ENCODE measurements at places on chromosomes 12 and 14.

- no peaks in the 10 kb centered on the region for H3K27me3 ChIP-seq
- peak; percentile 52 for DNase-seq
- no peaks in the 10 kb centered on the region for H3K4me1 ChIP-seq
- H3K36me3 ChIP-seq = no peaks in the 10 kb centered on the region
Measured at GRCh38 chr12:22709292-22709691, 84.3 kb downstream of the ETNK1 start.

- H3K27me3 ChIP-seq = no peaks in the 10 kb centered on the region
- H3K4me1 ChIP-seq = peaks cover 30% of the 10 kb centered on the region
- DNase-seq = peak; percentile 61
- no peak overlapping the region for H3K4me3 ChIP-seq
- no peaks in the 10 kb centered on the region for H3K36me3 ChIP-seq
- peak overlapping the region; percentile 62 for H3K27ac ChIP-seq
Measured at GRCh38 chr12:112855375-112855774, 51.4 kb upstream of the OAS1 start.

DNA sequence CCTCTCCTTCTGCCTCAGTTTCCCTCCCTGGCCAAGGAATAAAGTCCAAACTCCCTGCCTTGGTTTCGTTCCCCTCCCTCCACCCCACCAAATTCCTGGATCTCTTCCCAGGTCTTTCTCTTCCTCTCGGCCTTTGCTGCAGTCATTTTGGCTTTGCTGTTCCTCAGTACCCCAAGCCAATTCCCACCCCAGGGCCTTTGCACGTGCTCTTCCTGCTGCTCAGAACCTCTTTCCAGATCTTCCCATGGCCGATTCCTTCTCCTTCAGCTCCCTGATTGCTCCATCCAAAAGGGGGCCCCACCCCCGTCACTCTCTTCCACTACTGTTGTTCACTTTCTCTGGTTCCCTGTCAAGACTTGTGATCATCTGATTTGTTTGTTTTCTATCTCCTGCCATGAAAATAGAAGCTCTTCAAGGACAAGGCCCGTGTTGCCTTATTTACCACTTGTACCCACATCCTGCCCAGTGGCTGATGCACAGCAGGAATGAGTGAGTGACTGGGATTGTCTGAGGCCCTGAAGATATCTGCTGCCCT is 3.1 kb downstream of the HNF1A start:
- H3K4me1 ChIP-seq = peaks cover 5% of the 10 kb centered on the region
- no peak overlapping the region for H3K4me3 ChIP-seq
- no peaks in the 10 kb centered on the region for H3K27me3 ChIP-seq
- no peaks in the 10 kb centered on the region for H3K36me3 ChIP-seq

DNA sequence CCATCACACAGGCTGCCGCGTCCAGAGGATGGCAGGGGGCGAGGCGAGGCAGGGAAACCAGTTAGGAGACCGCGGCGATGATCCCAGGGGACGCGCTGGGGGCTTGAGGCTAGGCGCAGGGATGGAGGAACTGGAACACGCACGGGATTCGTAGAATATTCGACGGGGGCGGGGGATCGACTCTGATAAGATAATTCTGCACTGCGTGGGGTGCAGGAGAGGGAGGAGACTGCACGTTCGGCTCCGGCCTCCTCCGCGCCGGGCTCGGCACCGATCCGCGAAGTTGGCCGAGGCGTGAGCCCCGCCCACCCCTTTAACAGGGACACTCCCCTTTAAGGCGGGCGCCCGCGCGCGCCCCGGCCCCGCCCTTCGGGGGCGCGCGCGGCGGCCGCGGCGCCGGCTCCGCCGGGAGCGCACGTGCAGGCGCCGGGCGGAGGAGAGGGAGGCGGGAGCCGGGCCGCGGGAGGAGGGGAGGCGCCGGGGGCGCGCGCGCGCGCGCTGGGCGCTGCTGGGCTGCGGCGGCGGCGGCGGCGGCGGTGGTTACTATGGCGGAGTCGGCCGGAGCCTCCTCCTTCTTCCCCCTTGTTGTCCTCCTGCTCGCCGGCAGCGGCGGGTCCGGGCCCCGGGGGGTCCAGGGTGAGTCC is at the start of gene ACVR1B:
Gene ACVR1B (plus strand): TSS at position 501 of the 644 bp plus-strand sequence. CDS start 45 bp downstream, at position 546.
- peak within 1 kb of the TSS; percentile 84 for H3K4me3 ChIP-seq
- DNase-seq = peak; percentile 95
- no peaks in the 10 kb centered on the region for H3K36me3 ChIP-seq
- H3K27ac ChIP-seq = peak within 1 kb of the TSS; percentile 89
- H3K4me1 ChIP-seq = 0 out of 2 replicates have a peak, but pooled peaks cover 6% of the 10 kb centered on the region
- 0 out of 2 replicates have a peak, but pooled peaks cover 9% of the 10 kb centered on the region for H3K27me3 ChIP-seq

- no peak for DNase-seq
- no peaks in the 10 kb centered on the region for H3K36me3 ChIP-seq
- H3K4me1 ChIP-seq = no peaks in the 10 kb centered on the region
- H3K27me3 ChIP-seq = no peaks in the 10 kb centered on the region
Measured at GRCh38 chr12:95385246-95386035, 88.5 kb upstream of the METAP2 start.

DNA sequence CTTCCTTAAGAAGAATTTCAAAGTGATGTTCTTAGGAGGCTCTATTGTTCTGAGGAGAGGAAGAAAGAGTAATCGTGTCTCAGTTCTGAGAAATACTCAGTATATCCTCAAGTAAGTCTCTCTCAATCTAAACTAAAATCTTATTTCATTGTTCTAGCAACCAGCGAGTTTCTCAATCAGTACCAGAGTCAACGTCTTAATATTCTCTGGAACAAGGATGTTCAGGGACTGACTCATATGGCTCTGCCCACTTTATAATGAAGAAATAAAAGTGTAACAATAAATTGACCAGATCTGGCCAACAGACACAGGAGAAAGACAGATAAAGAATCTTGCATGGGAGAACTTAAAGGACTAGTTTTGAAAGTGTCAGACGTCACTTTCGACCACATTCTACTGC is 469.8 kb upstream of the FLRT2 start:
- H3K4me3 ChIP-seq = no peak overlapping the region
- H3K27ac ChIP-seq = no peak overlapping the region
- no peak for DNase-seq
- no peaks in the 10 kb centered on the region for H3K36me3 ChIP-seq

DNA sequence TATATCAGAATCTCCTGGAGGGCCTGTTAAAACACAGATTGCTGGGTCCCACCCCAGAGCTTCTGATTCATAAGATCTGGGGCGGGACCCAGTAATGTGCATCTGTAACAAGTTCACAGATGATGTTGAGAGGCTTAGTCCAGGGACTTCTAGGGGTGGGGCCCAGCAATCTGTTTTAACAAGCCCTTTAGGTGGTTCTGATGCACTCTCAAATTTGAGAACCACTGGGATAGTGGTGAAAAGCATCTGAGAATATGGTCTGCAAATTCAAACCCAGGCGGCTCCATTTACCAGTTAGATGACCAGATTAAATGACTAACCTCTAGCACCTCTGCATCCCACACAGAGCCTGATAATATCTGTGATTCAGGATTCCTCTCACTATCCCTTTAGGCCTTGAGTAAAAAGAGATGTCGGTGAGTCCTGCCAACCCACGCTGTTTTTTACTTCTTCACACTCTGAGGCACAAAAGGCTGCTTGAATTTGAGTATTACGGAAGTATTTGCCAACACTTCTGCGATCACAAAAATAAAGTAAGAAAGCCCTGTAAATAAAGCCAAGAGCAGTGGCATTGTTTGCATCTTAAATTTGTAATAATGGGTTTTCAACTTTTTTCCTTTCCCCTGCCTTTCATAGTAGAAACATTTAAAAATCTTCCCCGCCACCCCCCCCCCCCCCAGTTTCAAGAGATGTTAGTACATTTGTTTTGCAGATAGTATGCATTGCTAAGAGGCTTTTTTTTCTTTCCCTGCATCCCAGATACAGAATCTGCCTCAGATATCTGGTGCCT is 1.8 kb upstream of the FRS2 start:
- DNase-seq = no peak
- no peaks in the 10 kb centered on the region for H3K27me3 ChIP-seq
- no peak overlapping the region for H3K27ac ChIP-seq
- H3K4me3 ChIP-seq = no peak overlapping the region
- H3K4me1 ChIP-seq = peaks cover 9% of the 10 kb centered on the region
- no peaks in the 10 kb centered on the region for H3K36me3 ChIP-seq
